ENCODE measurements at places on chromosomes 6 and 20. TPM values are rescaled to one million over a fixed set of nuclear protein-coding genes. Genes with fewer than 3 reads are reported as not detected.
A peak's percentile ranks its signal among the peaks of the same experiment; 100 is the strongest.

- no peak overlapping the region for H3K27ac ChIP-seq
- H3K4me1 ChIP-seq, result no peaks in the 10 kb centered on the region
- DNase-seq, result no peak
- no peaks in the 10 kb centered on the region for H3K27me3 ChIP-seq
- no peak overlapping the region for H3K4me3 ChIP-seq
- no peaks in the 10 kb centered on the region for H3K36me3 ChIP-seq
These were observed 183.6 kb downstream of the PRL start for GRCh38 chr6:22113026-22113766.

DNA sequence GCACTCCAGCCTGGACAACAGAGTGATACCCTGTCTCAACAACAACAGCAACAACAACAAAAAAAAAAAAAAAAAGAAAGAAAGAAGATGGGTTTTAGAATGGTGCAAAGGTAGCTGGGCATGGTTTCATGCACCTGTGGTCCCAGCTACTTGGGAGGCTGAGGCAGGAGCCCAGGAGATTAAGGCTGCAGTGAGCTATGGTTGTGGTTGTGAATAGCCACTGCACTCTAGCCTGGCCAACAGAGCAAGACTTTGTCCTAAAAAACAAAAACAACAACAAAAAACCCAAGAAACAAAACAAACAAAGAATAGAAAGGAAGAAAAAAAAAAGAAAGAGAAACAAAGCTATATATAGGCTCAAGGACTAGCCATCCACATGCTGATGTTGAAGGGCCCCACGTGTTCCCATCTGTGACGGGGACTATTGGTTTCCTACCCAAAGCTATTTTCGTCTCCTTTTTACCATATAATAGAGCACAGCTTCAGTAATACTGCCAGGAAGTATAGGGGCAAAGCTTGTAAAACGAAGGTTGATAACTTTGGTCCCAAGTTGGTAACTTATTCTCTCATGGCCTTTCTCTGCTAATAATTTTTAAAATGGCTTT is 7.9 kb upstream of the EEF1E1 start:
- no peak overlapping the region for H3K4me3 ChIP-seq
- no peak overlapping the region for H3K27ac ChIP-seq
- H3K27me3 ChIP-seq, result no peaks in the 10 kb centered on the region
- H3K4me1 ChIP-seq, result no peaks in the 10 kb centered on the region

GRCh38 chr6:129672881-129673631 is 36.9 kb downstream of the ARHGAP18 start:
- H3K4me3 ChIP-seq, result peak overlapping the region; percentile 54
- no peaks in the 10 kb centered on the region for H3K27me3 ChIP-seq
- no peak for DNase-seq
- no peaks in the 10 kb centered on the region for H3K36me3 ChIP-seq

DNA sequence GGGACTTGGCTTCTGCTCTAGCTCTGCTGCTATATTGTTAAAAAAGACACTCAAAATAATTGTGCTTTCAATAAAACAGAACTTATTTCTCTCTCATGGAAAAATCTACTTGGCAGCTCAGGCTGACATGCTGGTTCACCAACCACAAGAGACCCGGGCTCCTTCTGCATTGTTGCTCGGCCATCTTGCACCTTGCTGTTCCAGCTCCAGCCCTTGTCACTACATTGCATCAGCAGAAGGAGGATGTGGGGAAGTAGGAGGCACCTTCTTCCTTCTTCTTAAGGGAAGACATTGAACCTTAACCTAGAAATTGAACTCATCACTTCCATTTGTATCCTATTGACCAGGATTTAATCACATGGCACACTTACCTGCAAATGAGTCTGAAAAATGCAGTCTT is 6.6 kb upstream of the C20orf202 start:
- no peak overlapping the region for H3K4me3 ChIP-seq
- no peak for DNase-seq
- no peak overlapping the region for H3K27ac ChIP-seq
- H3K27me3 ChIP-seq, result no peaks in the 10 kb centered on the region
- no peaks in the 10 kb centered on the region for H3K36me3 ChIP-seq

DNA sequence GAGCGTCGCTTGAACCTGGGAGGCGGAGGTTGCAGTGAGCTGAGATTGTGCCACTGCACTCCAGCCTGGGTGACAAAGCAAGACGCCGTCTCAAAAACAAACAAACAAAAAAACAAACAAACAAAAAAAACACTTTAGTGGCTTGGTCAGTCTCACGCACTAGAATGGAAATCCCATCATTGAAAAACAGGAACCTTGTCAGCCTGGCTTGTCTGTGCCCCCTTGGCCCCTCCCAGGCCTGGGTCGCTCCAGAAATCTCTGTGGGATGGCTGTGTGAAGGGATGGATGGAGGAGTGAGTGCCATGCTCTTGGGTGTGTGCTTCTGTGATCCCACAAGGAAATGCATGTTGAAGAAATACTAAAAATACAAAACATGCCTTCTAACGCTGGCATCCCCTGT is 20.9 kb upstream of the NAA20 start:
- H3K27ac ChIP-seq, result no peak overlapping the region
- no peaks in the 10 kb centered on the region for H3K4me1 ChIP-seq
- no peak for DNase-seq
- H3K4me3 ChIP-seq, result no peak overlapping the region

DNA sequence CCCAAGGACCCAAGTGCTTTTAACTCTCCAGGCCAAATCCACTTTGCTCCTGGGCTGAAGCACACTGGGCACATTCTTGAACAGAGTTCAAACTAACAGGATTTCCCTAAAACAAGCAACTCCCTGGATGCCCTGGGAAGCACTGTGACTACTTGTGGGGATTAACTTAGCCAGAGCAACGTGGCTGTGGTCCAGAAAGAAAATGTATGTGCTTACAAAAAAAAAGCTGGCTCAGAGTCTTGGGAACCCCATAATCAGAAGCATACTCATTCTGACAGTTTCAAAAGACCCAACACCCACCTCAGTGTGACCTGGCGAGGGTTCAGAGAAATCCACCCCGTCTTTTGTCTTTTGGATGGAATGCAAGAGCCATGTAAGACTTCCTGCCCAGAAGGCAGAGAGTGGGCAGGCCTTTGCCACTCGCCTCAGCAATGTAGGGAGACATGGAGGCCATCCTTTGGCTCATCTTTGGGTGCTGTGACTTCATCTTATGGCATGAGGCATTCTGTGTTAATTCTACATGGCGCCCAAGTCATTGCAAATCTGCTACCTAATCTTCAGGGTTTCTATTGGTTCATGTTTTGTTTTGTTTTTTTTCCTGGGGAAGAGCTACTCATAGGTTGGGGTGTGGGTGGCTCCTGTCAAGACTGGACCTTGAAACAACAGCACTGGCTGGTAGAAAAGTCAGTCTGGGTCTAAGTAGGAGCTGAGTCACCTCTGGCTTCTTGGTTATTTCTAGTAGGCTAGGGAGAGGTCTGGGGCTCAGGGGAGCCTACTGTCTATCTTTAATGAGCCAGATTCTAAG is 248.6 kb upstream of the SUPT3H start:
- H3K27ac ChIP-seq, result no peak overlapping the region
- no peaks in the 10 kb centered on the region for H3K27me3 ChIP-seq
- H3K36me3 ChIP-seq, result no peaks in the 10 kb centered on the region
- H3K4me1 ChIP-seq, result no peaks in the 10 kb centered on the region
- DNase-seq, result no peak

GRCh38 chr20:19932170-19932667 is 84.9 kb upstream of the NAA20 start:
- H3K27me3 ChIP-seq, result no peaks in the 10 kb centered on the region
- no peak overlapping the region for H3K4me3 ChIP-seq
- H3K36me3 ChIP-seq, result no peaks in the 10 kb centered on the region

GRCh38 chr6:150288456-150288855 is 80.4 kb upstream of the IYD start:
- no peaks in the 10 kb centered on the region for H3K4me1 ChIP-seq
- H3K36me3 ChIP-seq, result no peaks in the 10 kb centered on the region
- no peak overlapping the region for H3K4me3 ChIP-seq
- no peak for DNase-seq
- no peaks in the 10 kb centered on the region for H3K27me3 ChIP-seq

DNA sequence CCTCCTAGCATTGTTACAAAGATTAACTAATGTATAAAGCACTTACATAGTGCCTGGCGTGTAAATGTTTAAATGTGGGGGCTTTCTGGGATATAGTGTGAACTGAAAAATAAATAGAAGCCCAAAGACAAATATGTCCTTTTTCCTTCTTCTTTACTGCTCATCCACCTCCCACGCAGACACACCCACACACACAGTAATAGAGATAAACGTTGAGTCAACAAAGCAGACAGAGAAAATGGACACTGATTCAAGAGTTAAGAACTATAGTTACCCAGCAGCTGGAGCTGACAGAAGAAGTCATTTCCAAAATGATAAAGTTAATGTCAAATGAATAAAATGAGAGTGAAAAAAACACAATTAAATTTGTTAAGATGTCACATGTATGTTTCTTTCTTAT is 68.3 kb downstream of the FHL5 start:
- no peaks in the 10 kb centered on the region for H3K27me3 ChIP-seq
- H3K27ac ChIP-seq, result no peak overlapping the region
- H3K36me3 ChIP-seq, result no peaks in the 10 kb centered on the region
- no peak for DNase-seq
- H3K4me3 ChIP-seq, result no peak overlapping the region

Gene MOG
- not detected for total RNA-seq

Gene ZBTB46
- total RNA-seq, result 0.31 TPM

Gene SOX4
- total RNA-seq, result 0.66 TPM

Gene HRH3
- not detected for total RNA-seq

Gene SH3BGRL2
- total RNA-seq, result 0.81 TPM

Data from CD8-positive, alpha-beta memory T cell (primary cell).